Esophagus squamous epithelium (tissue), 5 donors: ENCODE measurements at places on chromosomes 2 and 18.

- DNase-seq, result no peak
These were observed 4.7 kb upstream of the KRCC1 start for GRCh38 chr2:88059979-88060906.

DNA sequence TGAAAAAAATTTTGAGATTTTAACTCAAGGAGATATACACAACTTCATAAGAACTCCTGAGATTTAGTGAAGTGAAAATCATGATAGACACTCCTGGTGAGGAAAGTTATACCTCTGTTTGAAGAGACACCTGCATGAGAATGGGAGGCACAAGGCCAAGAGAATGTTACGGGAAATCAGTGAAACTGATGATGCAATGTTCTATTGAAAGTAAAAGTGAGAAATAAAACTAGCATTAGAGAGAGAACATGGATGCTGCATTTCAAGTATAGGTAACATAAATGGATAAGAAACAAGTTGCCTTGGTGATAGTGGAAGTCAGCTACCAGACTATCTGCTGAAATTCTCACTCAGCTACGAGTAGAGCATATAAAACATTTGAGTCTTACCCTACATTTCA is 562.1 kb upstream of the FANCL start:
- DNase-seq, result no peak

DNA sequence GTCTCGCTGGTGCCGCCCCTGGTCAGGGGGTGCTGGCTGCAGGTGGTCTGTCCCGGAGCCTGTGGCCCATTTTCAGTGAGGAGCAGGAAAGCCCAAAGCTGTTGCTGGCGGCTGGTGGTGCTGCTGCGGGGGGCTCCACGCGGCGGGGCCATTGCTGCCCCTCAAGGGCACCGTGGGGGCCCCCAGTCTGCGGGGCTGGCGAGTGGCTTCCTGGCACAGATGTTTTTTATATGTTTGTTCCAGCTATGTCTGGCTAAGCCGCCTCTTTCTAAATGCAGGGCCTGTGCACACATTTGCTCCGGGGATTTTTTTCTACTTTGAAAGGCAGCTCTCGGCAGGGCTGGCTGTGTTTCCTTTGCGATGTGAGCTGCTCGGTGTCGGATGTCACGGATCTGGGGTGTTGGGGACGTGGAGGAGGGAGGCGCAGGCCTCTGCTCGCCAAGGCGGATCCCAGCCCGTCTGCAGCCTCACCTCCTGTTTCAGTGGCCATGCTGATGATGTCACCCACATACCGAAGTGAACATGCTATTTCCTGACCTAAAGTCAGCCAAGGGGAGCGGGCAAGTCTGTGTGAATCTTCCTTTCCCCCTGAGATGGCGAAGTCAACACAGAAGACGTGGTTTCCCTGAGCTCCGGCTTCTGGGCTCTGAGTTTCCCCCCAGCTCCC is 112.0 kb upstream of the CTDP1 start:
- DNase-seq, result no peak

DNA sequence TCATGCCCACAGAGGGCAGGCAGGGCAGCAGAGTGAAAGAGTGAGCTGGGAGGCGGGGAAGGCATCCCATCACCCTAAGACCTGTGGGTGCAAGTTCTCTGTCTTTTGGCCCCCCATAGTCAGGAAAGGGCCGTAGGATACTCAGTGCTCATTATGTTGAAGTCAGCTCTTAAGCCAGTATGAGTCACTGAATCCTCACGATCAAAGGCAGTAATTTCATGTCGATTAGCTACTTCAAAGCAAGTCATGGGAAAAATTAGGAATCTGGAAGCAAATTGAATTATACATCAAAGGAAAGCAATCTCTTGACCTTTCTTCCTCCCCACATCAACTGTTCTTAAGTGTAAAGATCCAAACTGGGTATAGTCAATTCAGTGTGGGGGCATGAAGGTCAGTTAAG is 178.9 kb downstream of the FHOD3 start:
- DNase-seq, result no peak

GRCh38 chr2:22952656-22953225 is 432.2 kb upstream of the KLHL29 start:
- DNase-seq, result no peak

- no peak for DNase-seq
These were observed 6.1 kb upstream of the IL37 start for GRCh38 chr2:112904883-112905282.

DNA sequence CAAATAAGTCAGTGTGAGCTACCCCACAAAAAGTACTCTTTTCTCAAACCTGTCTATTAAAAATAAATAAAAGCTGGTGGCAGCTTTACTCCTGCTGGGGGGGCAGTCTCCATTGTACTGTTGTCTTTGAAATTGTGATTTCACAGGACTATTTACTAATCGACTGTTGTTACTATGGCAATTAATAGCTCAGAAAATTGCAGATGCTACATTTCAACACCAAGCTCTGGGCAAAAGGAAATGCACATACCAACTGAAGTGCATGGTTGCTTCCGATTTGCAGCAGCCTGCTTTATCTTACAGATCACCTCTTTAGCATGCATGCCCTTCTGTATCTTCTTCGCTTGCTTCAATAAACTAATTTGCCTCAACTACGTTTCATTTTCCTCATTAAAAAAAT is 117.6 kb upstream of the DAPL1 start:
- no peak for DNase-seq

DNA sequence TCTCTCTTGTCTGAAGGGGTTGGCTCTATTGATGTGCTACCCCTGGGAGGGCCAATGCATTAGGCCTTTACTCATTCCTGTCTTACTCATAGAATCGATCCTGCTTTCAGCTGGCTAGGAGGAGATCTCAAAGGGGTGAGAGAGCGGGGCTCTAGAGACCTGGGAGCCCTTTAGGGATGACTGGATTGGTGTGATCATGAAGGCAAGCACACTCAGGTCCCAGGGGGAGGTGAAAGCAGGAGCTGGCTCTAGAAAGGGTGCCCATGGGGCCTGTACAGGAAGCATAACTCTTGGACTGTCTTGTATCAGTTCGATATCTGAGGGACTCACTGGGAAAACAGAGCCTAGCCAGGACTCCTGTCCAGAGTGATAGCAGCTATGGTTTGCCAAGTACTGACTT is 47.8 kb downstream of the INPP4A start:
- DNase-seq, result no peak
